ENCODE measurements at places on chromosomes 1 and 21. TPM values are rescaled to one million over a fixed set of nuclear protein-coding genes. Genes with fewer than 3 reads are reported as not detected.
A peak's percentile ranks its signal among the peaks of the same experiment; 100 is the strongest.

Gene ATP1B1
- 739 TPM for total RNA-seq

GRCh38 chr1:150484861-150485260 lies 2.4 kb upstream of the TARS2 start:
- DNase-seq: no peak

DNA sequence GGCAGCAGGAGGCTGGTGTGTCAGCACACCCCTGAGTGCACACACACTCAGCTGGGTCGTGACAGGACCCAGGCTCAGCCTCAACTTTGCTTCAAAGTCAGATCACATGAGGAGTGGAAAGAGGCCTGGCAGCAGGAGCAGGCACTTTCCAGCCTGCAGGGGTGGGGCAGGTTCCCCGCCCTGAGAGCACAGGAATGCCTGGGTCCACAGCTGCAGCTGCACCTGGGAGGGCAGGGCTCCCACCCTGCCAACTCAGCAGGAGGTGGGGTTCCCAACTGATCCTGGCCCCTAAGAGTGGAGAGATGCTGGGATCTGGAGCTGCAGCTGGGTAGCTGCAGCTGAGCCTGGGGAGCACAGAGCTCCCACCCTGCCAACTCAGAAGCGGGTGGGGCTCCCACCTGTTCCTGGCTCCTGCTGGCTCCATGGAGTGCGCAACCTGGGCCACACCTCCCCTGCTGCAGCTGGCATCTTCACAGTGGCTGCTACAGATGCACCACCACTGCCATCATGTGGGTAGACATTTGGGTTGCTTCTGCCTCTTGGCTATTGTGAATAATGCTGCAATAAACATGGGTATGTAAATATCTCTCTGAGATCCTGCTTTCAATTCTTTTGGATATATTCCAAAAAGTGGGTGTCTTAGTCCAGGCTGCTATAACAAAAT lies 415.4 kb downstream of the TTLL7 start:
- DNase-seq: peak; percentile 33

DNA sequence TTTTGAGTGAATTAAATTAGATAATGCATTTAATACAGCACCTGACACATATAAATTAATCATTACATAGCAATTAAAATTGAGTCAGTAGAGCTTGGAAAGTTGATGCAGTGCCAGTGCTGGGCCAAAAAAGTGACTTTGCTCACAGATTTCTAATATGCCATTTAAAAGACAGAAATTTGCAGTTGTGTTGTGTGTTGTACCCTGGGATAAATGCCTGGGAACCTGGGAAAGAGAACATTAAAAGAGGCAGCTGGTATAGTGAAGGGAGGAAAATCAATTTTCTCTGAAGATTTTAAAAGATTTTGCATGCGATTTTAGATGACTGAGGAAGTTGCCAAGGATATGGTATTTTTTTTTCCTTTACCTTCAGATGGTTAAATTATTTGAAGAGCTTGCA lies 10.9 kb upstream of the CFH start:
- DNase-seq: no peak
